ENCODE measurements at places on chromosomes 2 and 18.

DNA sequence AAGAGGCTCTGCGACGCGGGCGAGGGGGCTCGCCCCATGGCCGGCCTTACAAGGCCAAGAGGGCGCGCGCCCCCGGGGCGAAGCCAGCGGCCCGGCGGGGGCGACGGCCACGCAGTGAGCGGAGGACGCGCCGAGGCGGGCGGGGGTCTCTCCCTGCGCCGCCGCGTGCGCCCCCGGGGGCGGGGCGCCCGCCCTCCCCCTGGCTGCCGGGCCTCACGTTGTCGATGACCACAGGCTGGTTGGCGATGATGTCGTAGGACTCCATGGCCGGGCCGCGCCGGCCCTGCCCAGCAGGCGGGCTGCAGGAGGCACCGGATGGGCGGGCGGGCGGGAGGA is 250 bp downstream of the ACTR1B start:
- DNase-seq, result no peak

- DNase-seq, result no peak
Observed at GRCh38 chr18:7596147-7596546, 29.0 kb downstream of the PTPRM start.

- DNase-seq, result no peak
Observed at GRCh38 chr2:31101701-31102100, 36.5 kb downstream of the GALNT14 start.

DNA sequence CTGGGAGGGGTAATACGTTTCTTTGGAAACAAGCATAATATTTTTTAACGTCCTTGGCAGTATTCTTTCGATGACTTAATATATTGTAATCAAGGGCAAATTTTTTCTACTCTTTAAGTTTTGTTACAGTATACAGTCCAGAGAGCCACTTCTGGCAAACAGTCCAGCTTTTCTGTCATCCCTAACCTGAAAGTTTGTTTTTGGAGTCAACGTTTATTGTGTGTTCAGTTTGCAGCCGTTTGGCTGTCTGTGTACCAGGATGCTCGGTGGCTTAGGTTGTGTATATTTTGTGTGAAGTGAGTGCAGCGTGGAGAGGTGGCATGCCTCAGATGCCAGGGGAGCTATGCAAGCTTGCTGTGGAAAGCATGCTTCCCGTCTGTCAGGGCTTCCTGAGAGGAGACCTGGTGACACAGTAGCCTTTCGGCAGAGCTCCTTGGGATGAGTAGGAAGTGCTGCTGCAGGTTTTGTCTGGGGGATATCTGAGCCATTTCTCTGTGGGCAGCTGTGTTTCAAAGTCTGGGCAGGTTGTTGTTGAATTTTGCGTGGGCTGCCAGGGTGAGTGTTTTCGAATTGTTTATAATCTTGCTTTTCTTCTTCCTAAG is 14.7 kb downstream of the MAP3K20 start:
- DNase-seq, result peak; percentile 54

- DNase-seq, result peak; percentile 75
Observed at GRCh38 chr2:234444893-234445292, 52.0 kb downstream of the ARL4C start.

GRCh38 chr2:202099515-202099914 is 26.5 kb downstream of the KIAA2012 start:
- DNase-seq, result no peak

DNA sequence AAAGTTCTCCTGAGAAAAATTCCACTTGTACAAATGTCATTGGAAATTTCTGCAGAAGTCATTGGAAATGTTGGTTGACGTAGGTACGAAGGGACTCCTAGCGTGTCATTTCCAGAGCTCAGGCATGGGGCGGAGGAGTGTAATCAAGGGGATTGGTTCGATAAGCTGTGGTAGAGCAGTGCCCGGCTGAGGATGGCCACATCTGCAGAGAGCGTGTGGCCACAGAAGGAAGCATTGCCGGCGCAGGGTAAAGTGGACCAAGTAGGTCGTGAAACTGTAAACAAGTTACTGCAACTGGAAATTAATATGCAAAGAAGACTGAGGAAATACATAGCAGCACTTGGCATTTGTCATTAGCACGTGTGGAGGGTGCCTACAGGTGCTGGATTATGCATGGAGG is 101.8 kb downstream of the DGKD start:
- DNase-seq, result peak; percentile 7

GRCh38 chr2:71108091-71108490 is 21.9 kb downstream of the MCEE start:
- no peak for DNase-seq

- no peak for DNase-seq
Observed at GRCh38 chr18:24472591-24472990, 12.2 kb downstream of the HRH4 start.

DNA sequence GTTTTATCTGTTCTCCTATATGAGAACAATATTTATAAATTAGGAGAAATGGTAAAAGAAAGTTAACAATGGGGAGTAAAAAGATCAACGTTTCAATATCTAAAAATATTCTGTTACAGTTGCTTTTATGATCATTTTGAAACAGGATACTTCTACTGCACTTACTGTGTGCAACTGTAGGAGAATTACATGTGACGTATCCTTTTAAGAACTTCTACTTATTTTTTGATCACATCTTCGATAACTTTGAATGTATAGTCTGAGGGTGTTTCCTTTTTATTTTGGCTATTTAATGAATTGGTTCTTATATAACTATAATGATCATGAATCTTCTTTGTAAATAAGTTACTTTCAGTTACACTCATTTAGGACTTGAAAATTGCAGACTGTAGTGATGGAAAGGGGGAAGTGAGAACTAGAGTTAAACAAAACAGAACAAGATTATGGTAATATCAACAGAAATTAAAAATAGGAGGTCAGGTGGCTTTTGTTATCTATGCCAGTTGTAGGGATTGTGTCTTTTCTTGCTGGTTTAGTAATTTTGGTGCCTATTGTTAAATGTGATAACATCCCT is 109.9 kb downstream of the MSTN start:
- DNase-seq, result no peak

DNA sequence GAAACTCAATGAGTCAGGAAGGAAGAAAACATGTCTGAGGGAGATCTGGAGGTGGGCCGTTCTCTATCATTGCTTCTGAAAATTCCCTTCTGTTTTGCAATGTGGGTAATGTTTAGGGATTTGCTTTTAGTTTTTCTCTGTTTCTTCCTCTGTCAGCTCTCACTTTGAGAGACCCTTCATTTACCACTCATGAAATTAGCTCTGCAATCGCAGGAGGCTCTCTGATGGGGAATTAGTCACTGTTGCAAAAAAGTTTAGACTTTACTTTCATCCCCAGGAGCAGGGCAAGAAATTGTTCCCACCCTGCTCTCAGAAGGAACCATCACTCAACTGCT is 80.0 kb upstream of the MAP4K3 start:
- DNase-seq, result no peak

DNA sequence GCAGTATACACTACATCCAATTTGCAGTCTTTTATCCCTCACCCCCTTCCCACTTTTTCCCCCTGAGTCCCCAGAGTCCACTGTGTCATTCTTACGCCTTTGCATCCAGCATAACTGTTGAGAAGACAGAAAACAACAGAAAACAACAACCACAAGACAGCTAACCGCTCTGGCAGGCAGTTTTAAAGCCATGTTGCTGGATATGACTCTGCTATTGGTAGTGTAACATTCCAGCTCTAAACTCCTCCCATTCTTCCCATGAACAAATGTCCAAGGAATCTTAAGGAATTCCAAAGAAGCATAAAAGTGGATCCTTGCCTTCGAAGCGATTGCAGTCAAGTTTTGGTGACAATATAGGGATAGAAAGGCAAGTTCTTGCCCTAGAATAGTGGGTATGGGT is 599.1 kb downstream of the NYAP2 start:
- DNase-seq, result no peak

All from heart left ventricle (tissue), 16 donors.